Esophagus mucosa (tissue), 1 donor: ENCODE measurements at places on chromosomes 5 and 9. TPM values are rescaled to one million over a fixed set of nuclear protein-coding genes. Genes with fewer than 3 reads are reported as not detected.

GRCh38 chr9:99762470-99762869 is 59.2 kb upstream of the NR4A3 start:
- no peak for ATAC-seq

GRCh38 chr5:96566833-96567587 is 95.2 kb upstream of the CAST start:
- ATAC-seq = no peak

GRCh38 chr9:70013598-70014196 is 30.0 kb upstream of the MAMDC2 start:
- peak; percentile 63 for ATAC-seq

- no peak for ATAC-seq
These were observed 929 bp upstream of the PLPP6 start for GRCh38 chr9:4661165-4661564.

- no peak for ATAC-seq
These were observed 132.5 kb downstream of the SEMA6A start for GRCh38 chr5:116442095-116442534.

GRCh38 chr5:55036477-55036876 is 12.4 kb downstream of the GZMK start:
- no peak for ATAC-seq

- ATAC-seq = no peak
These were observed 47.8 kb upstream of the KLF9 start for GRCh38 chr9:70462300-70462699.

DNA sequence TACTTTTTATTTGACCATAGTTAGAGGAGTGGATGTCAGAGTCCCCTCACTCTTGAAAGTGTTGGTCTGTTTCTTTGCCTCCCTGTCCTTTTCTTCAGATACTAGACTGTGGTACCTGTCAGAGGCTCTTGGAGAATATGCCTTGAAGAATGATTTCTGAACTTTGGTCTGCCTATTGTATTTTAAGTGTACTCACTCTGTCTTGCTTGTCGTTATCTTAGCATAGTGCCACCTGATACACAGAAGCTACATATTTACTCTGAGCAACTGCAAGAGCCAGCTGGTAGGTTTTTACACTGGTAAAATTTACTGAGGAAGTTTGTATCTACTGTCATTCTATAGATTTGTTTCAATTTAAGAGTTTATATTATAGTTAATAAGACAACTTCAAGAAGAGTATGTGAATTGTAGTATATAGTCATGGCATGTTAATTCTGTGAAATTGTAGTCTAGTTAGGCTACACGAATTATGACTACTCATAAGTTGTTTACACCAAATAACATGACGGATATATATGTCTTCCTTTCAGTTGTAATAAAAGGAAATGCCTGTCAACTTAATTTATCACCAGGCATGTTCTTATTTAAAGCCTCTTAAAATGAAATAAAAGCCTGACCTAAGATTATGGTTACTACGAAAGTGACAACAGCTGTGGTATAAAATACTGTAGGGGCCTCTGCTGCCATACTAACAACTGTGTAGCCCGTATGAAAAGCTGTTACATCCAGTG is 201.7 kb downstream of the KDM4C start:
- no peak for ATAC-seq

DNA sequence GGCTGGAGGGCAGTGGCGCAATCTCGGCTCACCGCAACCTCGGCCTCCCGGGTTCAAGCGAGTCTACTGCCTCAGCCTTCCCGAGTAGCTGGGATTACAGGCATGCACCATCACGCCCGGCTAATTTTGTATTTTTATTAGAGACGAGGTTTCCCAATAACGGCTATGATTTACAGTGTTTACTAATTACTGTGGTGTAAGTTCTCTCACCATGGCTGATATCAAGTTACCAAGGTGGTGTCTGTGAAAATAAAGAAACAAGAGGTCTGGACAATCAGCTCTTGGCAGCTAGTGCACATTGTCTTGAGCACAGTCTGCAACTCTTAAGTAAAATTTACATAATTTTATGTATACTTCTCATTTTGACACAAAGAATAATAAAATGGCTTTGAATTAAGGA is 385.5 kb upstream of the COX7C start:
- ATAC-seq = no peak

- ATAC-seq = peak; percentile 39
These were observed 34.2 kb upstream of the MIER3 start for GRCh38 chr5:56985936-56986625.

DNA sequence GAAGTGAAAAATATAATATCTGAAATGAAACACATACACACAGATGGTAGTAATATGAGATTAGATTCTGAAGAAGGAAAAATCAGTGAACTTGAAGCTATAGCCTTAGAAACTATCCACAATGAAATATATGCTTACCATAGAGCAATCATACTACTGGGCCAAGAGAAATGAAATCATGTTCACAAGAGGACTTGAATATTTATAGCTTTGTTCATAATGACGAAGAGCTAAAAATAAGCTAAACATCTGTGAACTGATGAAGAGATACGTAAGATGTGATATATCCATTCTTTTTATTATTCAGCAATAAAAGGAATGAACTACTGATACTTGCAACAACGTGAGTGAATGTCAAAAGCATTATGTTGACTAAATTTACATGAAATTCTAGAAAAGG is 92.6 kb upstream of the ALDH1B1 start:
- no peak for ATAC-seq

Gene TXNDC8
- total RNA-seq = not detected

Gene GLRA1
- not detected for total RNA-seq

Gene PCDHA5
- total RNA-seq = 0.08 TPM

Gene TAF11L10
- total RNA-seq = not detected

Gene LMX1B
- total RNA-seq = not detected
